Activated naive CD8-positive, alpha-beta T cell treated with anti-CD3 and anti-CD28 coated beads for 36 hours (primary cell): ENCODE measurements at places on chromosomes 1 and 21.

DNA sequence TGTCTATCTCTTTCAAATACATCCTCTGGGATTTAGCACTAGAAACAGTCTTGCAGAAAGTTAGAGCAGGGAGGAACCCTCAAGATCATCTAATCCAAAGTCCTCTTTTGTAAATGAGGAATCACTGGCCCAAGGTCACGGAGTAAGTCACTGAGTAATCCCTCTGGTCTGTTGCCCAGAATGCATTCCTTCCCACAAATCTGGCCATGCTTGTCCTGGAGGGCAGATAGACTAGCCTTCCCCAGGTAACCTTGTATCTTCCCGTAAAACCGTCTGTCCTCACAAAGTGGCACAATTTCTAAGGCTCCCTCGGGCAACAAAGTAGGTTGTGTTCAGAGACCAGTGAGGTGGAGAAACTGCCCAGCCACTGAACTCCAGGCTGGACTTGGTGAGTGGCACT is 46.2 kb downstream of the DDR2 start:
- DNase-seq = no peak

- DNase-seq = no peak
Observed at GRCh38 chr1:213782941-213783672, 204.7 kb upstream of the PROX1 start.

GRCh38 chr1:86140281-86140880 is 16.2 kb downstream of the COL24A1 start:
- no peak for DNase-seq

DNA sequence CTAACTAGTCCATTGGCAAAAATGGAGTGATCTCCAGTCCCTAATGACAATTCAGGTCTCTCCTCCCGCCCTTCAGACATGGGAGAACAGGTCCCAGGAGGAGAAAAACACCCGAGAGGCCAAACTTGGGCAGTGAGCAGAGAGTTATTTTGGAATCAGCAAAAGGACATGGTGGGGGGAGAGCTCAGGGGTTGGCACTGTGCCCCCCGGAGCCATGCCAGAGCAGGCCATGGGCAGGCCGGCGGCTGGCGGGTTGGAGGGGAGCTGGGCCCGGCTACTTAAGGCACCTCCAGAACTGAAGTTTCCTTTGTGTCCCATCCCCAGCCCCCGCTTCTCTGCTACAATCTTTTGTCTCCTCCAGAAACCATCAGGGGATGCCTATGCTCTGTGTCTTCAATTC is 7.1 kb downstream of the LGR6 start:
- DNase-seq = no peak

GRCh38 chr1:93283496-93283895 is 62.2 kb upstream of the DR1 start:
- no peak for DNase-seq

GRCh38 chr1:45913731-45914501 is 110.5 kb downstream of the MAST2 start:
- no peak for DNase-seq

GRCh38 chr1:72650843-72651435 is 368.6 kb upstream of the NEGR1 start:
- DNase-seq = no peak

GRCh38 chr1:194014014-194014413 is 827.6 kb upstream of the B3GALT2 start:
- DNase-seq = no peak

GRCh38 chr1:31927661-31927980 is 10.5 kb downstream of the PTP4A2 start:
- DNase-seq = no peak
